ENCODE measurements at places on chromosomes 2 and 18. TPM values are rescaled to one million over a fixed set of nuclear protein-coding genes. Genes with fewer than 3 reads are reported as not detected.

- no peak overlapping the region for H3K27ac ChIP-seq
- peaks cover 29% of the 10 kb centered on the region for H3K4me1 ChIP-seq
- H3K27me3 ChIP-seq, result peaks cover 16% of the 10 kb centered on the region
- no peak for DNase-seq
- H3K36me3 ChIP-seq, result no peaks in the 10 kb centered on the region
- peak overlapping the region; percentile 32 for H3K4me3 ChIP-seq
Measured at GRCh38 chr2:40450796-40451430, 977 bp downstream of the SLC8A1 start.

DNA sequence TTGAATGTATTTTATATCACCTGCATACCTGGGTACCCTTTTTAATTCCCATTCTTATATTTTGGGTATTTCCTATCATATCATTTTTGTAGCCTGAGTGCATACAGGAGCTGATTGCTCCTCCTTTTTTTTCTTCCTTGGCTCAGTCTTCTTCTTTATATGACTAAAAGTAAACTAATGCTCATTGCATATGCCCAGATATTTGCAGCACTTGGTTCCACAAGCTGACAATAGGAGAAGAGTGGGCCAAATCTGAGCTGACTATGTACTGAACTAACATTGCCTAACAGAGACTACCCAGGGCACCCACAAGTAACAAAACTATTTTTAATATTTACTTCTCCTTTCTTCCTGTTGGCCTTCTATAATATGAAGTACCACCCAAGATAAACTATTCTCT lies 131.7 kb upstream of the SPOPL start:
- no peaks in the 10 kb centered on the region for H3K27me3 ChIP-seq
- H3K36me3 ChIP-seq, result no peaks in the 10 kb centered on the region
- no peaks in the 10 kb centered on the region for H3K4me1 ChIP-seq
- no peak overlapping the region for H3K4me3 ChIP-seq
- DNase-seq, result no peak

GRCh38 chr2:36539631-36540030 lies 58.3 kb downstream of the FEZ2 start:
- H3K4me1 ChIP-seq, result no peaks in the 10 kb centered on the region
- DNase-seq, result no peak
- no peaks in the 10 kb centered on the region for H3K27me3 ChIP-seq
- no peak overlapping the region for H3K27ac ChIP-seq

DNA sequence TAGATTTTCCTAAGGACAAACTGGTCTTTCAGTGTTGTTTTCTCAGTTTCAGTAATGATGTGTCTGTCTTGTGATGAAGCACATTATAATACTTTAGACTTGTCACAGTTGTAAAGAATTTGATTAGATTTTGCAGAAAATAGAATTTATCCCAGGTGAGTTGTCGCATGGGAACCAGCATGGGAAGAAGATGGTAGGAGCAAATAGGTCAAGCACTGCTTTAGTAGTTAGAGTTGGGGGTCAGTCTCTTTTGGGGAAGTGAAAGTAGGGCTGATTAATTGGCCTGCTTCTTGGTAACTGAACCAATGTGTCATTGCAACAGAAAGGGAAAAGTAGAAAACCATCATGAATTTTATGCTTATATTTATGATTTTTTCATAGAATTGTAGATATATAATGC lies 153.2 kb upstream of the MYO3B start:
- H3K27me3 ChIP-seq, result no peaks in the 10 kb centered on the region
- no peaks in the 10 kb centered on the region for H3K4me1 ChIP-seq
- H3K27ac ChIP-seq, result no peak overlapping the region
- H3K36me3 ChIP-seq, result no peaks in the 10 kb centered on the region
- no peak overlapping the region for H3K4me3 ChIP-seq

DNA sequence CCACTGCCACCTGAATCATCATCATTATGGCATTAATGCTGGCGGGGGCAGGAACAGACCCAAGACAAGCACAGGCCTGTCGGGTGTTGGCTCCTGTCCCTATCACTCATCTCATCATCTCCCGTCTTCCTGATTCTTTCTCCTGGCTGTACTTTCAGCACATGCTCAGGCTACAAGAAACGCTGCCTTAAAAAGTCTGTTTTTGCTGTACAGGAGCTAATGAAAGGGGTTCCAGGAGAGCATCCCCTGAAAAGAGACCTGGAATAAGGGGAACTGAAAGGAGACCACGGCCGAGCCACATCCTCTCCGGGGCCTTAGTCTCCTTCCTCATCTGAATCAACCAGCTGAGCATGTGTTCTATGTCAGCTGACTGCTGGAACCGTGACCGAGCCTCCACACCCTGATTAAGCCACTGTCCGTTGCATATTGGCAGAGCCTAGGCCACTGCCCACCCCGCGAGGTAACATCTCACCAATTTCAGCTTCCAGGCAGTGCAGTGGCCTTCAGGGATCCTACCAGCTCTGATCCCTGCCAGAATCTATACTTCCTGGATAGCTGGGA lies 62.6 kb downstream of the DNMT3A start:
- H3K4me1 ChIP-seq, result peaks cover 28% of the 10 kb centered on the region
- H3K27me3 ChIP-seq, result no peaks in the 10 kb centered on the region
- peak overlapping the region; percentile 85 for H3K27ac ChIP-seq
- DNase-seq, result peak; percentile 24
- no peaks in the 10 kb centered on the region for H3K36me3 ChIP-seq

GRCh38 chr2:70002241-70002899 lies 40.9 kb upstream of the ASPRV1 start:
- H3K4me1 ChIP-seq, result peaks cover 23% of the 10 kb centered on the region
- no peak for DNase-seq
- no peaks in the 10 kb centered on the region for H3K36me3 ChIP-seq
- H3K27ac ChIP-seq, result peak overlapping the region; percentile 64

GRCh38 chr2:71554028-71554705 lies 100.8 kb downstream of the DYSF start:
- no peaks in the 10 kb centered on the region for H3K27me3 ChIP-seq
- DNase-seq, result no peak
- no peak overlapping the region for H3K27ac ChIP-seq
- H3K4me3 ChIP-seq, result no peak overlapping the region

DNA sequence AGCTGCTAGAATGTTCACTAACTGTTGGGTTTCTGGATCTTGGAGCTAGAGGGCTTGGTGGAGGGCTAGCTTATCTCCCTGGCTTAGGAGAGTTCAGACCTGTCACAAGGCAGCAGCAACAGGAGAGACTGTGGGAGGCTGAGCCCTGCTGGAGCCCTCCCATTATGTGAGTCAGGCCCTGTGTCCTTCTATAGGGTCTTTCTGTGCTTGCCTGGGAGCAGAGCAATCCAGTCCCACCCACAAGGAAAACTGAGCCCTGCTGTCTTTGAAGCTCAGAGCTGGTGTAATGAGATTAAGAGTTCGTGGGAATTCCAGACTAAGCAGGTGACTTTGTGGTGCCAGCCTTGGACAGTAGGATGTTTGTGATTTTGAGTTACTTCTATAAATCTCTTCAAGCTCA lies 249.0 kb downstream of the TTC32 start:
- no peak overlapping the region for H3K27ac ChIP-seq
- no peak for DNase-seq
- no peaks in the 10 kb centered on the region for H3K36me3 ChIP-seq
- H3K4me3 ChIP-seq, result no peak overlapping the region
- H3K4me1 ChIP-seq, result no peaks in the 10 kb centered on the region
- no peaks in the 10 kb centered on the region for H3K27me3 ChIP-seq

- no peak for DNase-seq
- no peak overlapping the region for H3K27ac ChIP-seq
- H3K36me3 ChIP-seq, result peaks cover 48% of the 10 kb centered on the region
- H3K4me1 ChIP-seq, result no peaks in the 10 kb centered on the region
- no peaks in the 10 kb centered on the region for H3K27me3 ChIP-seq
- H3K4me3 ChIP-seq, result no peak overlapping the region
Measured at GRCh38 chr18:26497866-26498265, 50.5 kb downstream of the KCTD1 start.

- DNase-seq, result no peak
- no peaks in the 10 kb centered on the region for H3K27me3 ChIP-seq
- no peak overlapping the region for H3K27ac ChIP-seq
- H3K36me3 ChIP-seq, result no peaks in the 10 kb centered on the region
- H3K4me3 ChIP-seq, result no peak overlapping the region
Measured at GRCh38 chr18:13540477-13541182, 185.7 kb downstream of the FAM210A start.

- H3K36me3 ChIP-seq, result no peaks in the 10 kb centered on the region
- peaks cover 12% of the 10 kb centered on the region for H3K4me1 ChIP-seq
- H3K4me3 ChIP-seq, result no peak overlapping the region
- no peaks in the 10 kb centered on the region for H3K27me3 ChIP-seq
Measured at GRCh38 chr2:227864161-227864756, 7.2 kb upstream of the DAW1 start.

DNA sequence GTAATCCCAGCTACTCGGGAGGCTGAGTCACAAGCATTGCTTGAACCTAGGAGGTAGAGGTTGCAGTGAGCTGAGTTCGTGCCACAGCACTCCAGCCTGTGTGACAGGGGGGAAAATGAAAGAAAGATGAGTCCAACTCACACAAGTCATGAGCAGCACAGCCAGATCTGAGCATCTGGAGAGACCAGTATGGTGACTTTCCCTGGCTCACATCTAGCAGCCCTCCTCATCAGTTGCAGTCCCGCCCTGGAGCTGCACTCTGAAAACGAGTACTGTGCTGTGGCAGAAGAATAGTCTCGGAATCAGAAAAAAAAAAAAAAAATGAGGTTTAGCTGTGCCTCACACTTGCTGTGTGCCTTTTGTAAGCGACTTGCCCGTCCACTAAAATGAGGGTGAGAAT lies 74.4 kb upstream of the TRIB2 start:
- no peak overlapping the region for H3K4me3 ChIP-seq
- no peak for DNase-seq
- H3K27ac ChIP-seq, result no peak overlapping the region
- H3K36me3 ChIP-seq, result no peaks in the 10 kb centered on the region
- no peaks in the 10 kb centered on the region for H3K27me3 ChIP-seq
- H3K4me1 ChIP-seq, result no peaks in the 10 kb centered on the region

Gene SCN1A
- total RNA-seq, result not detected

- no peaks in the 10 kb centered on the region for H3K4me1 ChIP-seq
- no peaks in the 10 kb centered on the region for H3K36me3 ChIP-seq
- peaks cover 7% of the 10 kb centered on the region for H3K27me3 ChIP-seq
Measured at GRCh38 chr2:222208010-222208690, 90.6 kb downstream of the PAX3 start.

- no peaks in the 10 kb centered on the region for H3K4me1 ChIP-seq
- H3K27ac ChIP-seq, result no peak overlapping the region
- no peak overlapping the region for H3K4me3 ChIP-seq
- DNase-seq, result no peak
- H3K36me3 ChIP-seq, result no peaks in the 10 kb centered on the region
Measured at GRCh38 chr18:36610258-36610657, 218.5 kb downstream of the TPGS2 start.

GRCh38 chr2:235347691-235348090 lies 146.2 kb upstream of the AGAP1 start:
- H3K36me3 ChIP-seq, result no peaks in the 10 kb centered on the region
- no peak for DNase-seq
- H3K27me3 ChIP-seq, result peaks cover 19% of the 10 kb centered on the region

DNA sequence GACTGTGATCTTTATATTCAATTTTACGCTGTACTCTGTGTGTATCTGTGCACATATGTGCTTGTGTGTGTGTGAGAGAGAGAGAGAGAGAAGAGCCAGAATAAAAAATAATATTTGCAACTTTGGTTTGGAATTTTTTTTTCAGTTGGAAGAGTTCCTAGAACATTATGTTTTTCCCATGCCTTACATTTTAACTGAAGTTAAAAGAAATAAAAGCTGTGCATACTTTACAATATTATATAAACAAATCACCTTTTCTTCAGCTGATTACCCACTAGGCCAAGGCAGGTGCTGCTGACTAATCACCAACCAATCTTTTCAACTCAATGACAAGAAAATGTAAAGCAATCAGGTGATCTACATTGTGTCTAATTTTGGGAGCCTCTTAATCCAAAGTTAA lies 366.3 kb downstream of the NYAP2 start:
- H3K27me3 ChIP-seq, result no peaks in the 10 kb centered on the region
- DNase-seq, result no peak
- no peaks in the 10 kb centered on the region for H3K4me1 ChIP-seq
- no peak overlapping the region for H3K27ac ChIP-seq
- no peaks in the 10 kb centered on the region for H3K36me3 ChIP-seq

- no peaks in the 10 kb centered on the region for H3K36me3 ChIP-seq
- H3K27me3 ChIP-seq, result no peaks in the 10 kb centered on the region
- H3K4me1 ChIP-seq, result no peaks in the 10 kb centered on the region
- H3K4me3 ChIP-seq, result no peak overlapping the region
- DNase-seq, result no peak
- no peak overlapping the region for H3K27ac ChIP-seq
Measured at GRCh38 chr18:45712061-45712460, 11.9 kb upstream of the SLC14A1 start.

DNA sequence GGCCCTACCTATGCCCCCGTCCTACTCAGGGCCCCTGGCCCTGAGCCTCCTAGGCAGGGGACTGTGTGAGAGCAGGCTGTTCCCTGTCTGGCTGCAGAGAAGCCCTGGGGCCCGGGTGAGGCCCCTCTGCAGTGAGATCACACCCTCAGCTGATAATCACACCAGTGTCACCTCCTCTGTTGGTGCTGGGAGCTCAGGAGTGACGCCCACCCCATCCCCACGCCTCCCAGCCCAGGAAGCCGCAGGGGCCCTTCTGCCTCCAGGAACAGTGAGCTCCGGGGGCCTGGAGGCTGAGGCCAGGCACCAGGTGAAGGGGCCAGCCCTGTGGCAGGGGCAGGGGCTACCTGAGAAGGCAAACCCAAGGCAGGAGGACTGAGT lies 20.0 kb downstream of the KCNIP3 start:
- H3K27me3 ChIP-seq, result no peaks in the 10 kb centered on the region
- no peak for DNase-seq
- H3K36me3 ChIP-seq, result no peaks in the 10 kb centered on the region
- peaks cover 17% of the 10 kb centered on the region for H3K4me1 ChIP-seq
- no peak overlapping the region for H3K27ac ChIP-seq

Gene ENOSF1
- 31.7 TPM for total RNA-seq

- no peak for DNase-seq
- H3K4me1 ChIP-seq, result no peaks in the 10 kb centered on the region
- H3K4me3 ChIP-seq, result no peak overlapping the region
- H3K36me3 ChIP-seq, result no peaks in the 10 kb centered on the region
- H3K27ac ChIP-seq, result no peak overlapping the region
Measured at GRCh38 chr2:88865801-88866371, 174.4 kb downstream of the RPIA start.

GRCh38 chr2:145303536-145303935 lies 783.6 kb upstream of the ZEB2 start:
- no peak overlapping the region for H3K4me3 ChIP-seq
- DNase-seq, result no peak
- no peaks in the 10 kb centered on the region for H3K36me3 ChIP-seq
- no peaks in the 10 kb centered on the region for H3K4me1 ChIP-seq
- H3K27me3 ChIP-seq, result no peaks in the 10 kb centered on the region
- no peak overlapping the region for H3K27ac ChIP-seq

Gene KCNG2
- not detected for total RNA-seq

DNA sequence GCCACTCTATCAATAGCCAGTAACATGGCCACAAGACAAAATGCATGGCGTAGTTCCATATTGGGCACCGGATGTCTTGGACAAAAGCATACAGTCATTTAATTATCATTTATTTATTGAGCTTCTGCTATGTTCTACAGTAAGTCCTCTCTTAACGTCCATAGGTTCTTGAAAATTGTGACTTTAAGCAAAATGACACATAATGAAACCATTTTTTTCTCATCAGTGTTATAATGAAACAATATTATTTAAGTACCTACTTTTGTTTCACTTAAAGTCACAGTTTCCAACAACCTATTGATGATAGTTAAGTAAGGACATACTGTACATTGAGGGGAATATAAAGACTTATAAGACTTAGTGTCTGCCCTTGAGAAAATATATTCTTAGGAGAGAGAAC lies 84.9 kb downstream of the XRCC5 start:
- peaks cover 12% of the 10 kb centered on the region for H3K36me3 ChIP-seq
- H3K27me3 ChIP-seq, result no peaks in the 10 kb centered on the region
- no peak overlapping the region for H3K27ac ChIP-seq
- no peak overlapping the region for H3K4me3 ChIP-seq
- H3K4me1 ChIP-seq, result no peaks in the 10 kb centered on the region

Measured in esophagus squamous epithelium (tissue), 5 donors.